ENCODE measurements at places on chromosomes 2 and 18. TPM values are rescaled to one million over a fixed set of nuclear protein-coding genes. Genes with fewer than 3 reads are reported as not detected.

Gene MDH1B
- total RNA-seq: 0.20 TPM

DNA sequence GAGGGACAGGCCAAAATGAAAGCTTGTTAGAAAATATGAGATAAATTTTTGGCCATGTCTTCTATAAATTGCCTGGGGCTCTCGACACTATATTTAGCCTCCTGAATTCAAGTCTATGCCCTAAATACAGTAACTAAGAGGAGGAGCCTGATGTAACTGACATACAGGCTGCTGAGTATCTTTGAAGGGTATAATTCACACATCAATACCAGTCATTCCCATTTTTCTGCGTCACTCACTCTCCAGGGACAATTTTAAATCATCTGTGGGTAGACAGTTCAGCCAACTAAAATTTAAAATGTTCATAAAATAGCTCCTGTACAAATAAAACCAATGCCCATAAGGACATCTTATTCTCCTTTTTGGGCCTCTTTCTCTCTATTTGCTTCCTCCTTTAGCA lies 105.9 kb downstream of the AP1S3 start:
- peaks cover 2% of the 10 kb centered on the region for H3K36me3 ChIP-seq
- no peak overlapping the region for H3K27ac ChIP-seq
- H3K4me3 ChIP-seq: no peak overlapping the region
- no peak for DNase-seq

DNA sequence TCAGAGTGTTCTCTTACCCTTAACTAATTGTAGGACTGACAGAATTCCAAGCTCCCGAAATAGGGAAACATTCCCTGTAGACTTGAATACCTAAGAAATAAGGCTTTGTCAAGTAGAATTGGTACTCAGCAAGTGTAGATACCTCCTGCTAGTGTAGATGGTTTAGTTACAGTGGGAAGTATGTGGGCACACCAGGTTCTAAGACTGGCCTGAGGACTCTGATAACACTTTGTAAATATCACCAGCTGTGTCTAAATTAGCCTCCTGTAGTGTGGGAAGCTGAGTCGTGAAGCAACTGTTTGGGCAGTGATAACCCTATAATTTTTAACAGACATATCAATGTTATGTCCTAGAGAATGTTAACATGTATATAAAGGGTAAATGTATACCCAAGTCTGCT lies 304.5 kb downstream of the SLC8A1 start:
- no peak overlapping the region for H3K27ac ChIP-seq
- no peak overlapping the region for H3K4me3 ChIP-seq
- peaks cover 9% of the 10 kb centered on the region for H3K27me3 ChIP-seq
- no peaks in the 10 kb centered on the region for H3K4me1 ChIP-seq
- no peak for DNase-seq

GRCh38 chr2:133500917-133501316 lies 67.3 kb downstream of the NCKAP5 start:
- H3K27me3 ChIP-seq: no peaks in the 10 kb centered on the region
- no peaks in the 10 kb centered on the region for H3K36me3 ChIP-seq
- no peaks in the 10 kb centered on the region for H3K4me1 ChIP-seq

DNA sequence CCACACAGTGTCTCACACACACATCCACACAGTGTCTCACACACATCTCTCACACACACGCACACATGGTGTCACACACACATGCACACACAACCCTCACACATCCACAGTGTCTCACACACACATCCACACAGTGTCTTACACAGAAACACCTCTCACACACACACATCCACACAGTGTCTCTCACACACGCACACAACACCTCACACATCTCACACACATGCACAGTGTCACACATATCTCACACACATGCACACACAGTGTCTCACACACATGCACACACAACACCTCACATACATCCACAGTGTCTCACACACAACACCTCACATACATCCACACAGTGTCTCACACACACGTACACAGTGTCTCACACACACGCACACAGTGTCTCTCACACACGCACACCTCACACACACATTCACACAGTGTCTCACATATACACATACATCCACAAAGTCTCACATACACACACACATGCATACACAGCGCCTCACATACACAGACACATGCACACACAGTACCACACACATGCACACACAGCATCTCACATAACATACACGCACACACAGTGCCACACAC lies 473.9 kb upstream of the HS6ST1 start:
- DNase-seq: no peak
- no peaks in the 10 kb centered on the region for H3K36me3 ChIP-seq
- no peaks in the 10 kb centered on the region for H3K27me3 ChIP-seq
- H3K27ac ChIP-seq: no peak overlapping the region

DNA sequence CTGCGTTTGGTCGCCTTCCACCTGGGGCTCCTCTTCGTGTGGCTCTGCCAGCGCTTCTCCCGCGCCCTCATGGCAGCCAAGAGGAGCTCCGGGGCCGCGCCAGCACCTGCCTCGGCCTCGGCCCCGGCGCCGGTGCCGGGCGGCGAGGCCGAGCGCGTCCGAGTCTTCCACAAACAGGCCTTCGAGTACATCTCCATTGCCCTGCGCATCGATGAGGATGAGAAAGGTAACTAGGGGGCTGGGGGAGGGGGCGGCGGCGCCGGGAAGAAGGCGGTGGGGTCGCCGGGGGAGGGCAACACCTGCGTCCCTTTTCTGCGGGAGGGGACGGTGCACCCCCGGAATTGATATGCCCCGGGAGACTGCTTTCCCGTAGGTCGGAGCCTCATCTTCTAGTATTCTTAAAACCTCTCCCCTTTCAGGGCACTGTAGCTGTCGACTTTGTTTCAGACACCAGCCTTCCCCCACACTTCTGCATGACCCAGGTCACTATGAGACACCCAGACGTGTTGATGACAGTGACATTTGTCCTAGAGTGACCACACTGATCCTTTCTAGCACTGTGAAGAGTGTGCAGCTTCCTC lies 755 bp downstream of the SPAST start:
- H3K36me3 ChIP-seq: peaks cover 4% of the 10 kb centered on the region
- peak overlapping the region; percentile 97 for H3K4me3 ChIP-seq
- H3K4me1 ChIP-seq: peaks cover 31% of the 10 kb centered on the region
- H3K27ac ChIP-seq: peak overlapping the region; percentile 87

DNA sequence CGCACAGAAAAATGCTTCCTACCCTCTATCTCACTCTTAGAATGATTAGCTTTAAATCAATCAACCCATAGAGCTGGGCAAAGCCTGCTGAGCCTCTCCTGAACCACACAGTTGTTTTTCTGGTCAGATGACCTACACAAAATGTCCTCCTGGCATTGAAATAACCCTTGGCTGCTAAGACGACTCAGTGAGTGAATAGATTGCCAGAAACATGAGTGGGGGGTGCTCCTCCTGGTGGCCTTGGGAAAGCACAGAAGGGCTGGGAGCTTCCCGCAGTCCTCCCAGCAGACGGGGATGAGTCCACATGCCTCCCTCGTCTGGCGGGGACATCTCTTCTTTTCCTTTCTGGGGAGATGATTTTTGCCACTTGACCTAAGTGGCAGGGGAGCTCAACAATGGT lies 14.9 kb downstream of the MAL start:
- H3K4me3 ChIP-seq: no peak overlapping the region
- H3K27me3 ChIP-seq: no peaks in the 10 kb centered on the region
- H3K27ac ChIP-seq: peak overlapping the region; percentile 89
- no peak for DNase-seq
- H3K4me1 ChIP-seq: peaks cover 81% of the 10 kb centered on the region

DNA sequence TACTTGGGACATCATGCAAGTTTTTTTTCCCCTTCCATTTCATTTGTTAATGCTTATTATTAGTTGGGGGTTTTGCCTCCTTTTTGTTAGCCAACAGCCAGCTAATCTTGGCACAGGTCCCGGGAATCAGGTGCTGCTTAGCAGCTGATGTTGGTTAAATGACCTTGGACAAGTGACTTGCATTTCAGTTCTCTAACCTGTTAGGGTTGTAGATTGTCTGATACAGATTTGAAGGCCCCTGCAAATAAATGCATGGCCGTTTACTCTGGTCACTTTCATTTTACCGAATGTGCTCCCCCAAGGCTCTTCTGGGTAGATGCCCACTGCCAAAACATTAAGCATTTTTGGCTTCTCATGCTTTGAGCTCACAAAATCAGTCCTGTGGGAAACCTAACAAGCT lies 120.9 kb downstream of the SPTBN1 start:
- H3K4me3 ChIP-seq: no peak overlapping the region
- H3K27ac ChIP-seq: peak overlapping the region; percentile 84
- H3K4me1 ChIP-seq: peaks cover 96% of the 10 kb centered on the region

Data from activated T-helper 1 cell treated with anti-CD3 and anti-CD28 coated beads, Interleukin-12 subunit alpha, Interleukin-12 subunit beta, Interleukin-2, Interleukin-4 antibody, amounts not matched to agents 30 ng/mL and 10 ng/mL and 1 ng/mL, durations not matched to agents 14 hours and 24 hours and 36 hours (primary cell).